Stimulated activated memory B cell treated with anti-CD40 and anti-IgM and Interleukin-4, amounts not matched to agents 10 μg/mL and 1 μg/mL and 100 μg/mL, for 72 hours (primary cell): ENCODE measurements at places on chromosomes 13 and 19.

- no peak for ATAC-seq
These were observed 14.2 kb downstream of the FCAR start for GRCh38 chr19:54888239-54888638.

DNA sequence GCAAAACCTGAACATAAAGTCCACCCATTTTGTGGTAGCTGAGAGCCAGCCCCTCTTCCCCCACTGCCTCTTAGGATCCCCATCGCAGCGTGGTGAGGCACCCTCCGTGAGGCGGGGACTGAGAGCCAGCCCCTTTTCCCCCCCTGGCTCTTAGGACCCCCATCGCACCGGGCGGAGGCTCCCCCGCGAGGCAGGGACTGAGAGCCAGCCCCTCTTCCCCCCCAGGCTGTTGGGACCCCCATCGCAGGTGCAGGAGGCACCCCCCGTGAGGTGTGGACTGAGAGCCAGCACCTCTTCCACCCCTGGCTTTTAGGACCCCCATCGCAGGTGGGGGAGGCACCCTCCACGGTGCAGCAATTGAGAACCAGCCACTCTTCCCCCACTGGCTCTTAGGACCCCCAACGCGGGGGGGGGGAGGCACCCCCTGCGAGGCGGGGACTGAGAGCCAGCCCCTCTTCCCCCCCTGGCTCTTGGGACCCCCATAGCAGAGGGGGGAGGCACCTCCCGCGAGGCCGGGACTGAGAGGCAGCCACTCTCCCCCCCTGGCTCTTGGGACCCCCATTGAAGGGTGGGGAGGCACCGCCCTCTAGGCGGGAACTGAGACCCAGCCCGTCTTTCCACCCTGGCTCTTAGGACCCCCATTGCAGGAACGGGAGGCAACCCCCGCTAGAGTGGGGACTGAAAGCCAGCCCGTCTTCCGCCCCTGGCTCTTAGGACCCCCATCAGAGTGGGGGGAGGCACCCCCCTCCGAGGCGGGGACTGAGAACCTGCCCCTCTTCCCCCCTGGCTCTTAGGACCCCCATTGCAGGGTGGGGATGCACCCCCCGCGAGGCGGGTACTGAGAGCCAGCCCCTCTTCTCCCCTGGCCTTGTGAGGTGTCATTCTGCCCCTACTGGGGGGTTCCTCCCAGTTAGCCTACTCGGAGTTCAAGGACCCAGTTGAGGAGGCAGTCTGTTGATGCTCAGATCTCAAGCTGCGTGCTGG, 366.4 kb upstream of the SPRY2 start:
- no peak for ATAC-seq

DNA sequence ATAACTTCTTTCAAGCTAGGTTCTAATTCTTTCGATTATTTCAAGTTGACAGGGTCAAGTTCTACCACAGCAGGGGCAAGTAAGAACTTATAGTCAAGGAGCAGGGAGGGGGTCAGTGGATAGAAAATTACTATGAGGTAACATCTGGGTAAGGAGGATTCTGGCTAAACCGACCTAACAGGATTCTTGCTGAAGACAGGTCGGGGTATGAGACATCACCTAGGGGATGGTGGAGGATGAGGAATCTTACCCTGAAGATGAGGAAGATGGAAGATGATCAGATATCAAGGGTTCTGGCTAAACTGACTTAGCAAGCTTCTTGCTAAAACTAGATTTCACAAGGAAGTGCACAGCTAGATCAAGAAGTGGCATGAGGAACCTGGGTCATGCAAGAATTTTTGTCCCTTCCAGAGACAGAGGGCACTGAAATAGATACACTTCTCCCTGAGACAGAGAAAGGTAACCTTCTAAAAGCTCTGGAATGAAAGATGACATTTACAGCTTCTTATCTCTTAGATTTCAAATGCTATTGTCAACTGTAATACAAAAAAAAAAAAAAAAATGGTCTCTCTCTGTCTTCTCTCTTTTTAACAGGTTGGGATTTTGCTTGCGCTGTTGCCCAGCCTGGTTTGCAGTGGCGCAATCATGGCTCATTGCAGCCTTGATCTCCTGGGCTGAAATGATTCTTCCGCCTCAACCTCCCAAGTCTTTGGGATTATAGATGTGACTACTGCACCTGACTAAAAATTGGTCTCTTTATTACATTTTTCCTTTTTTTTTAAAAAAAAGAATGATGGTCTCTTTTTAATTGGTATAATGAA, 9.6 kb upstream of the METTL21C start:
- no peak for ATAC-seq

GRCh38 chr19:17436874-17437267, 11.6 kb downstream of the TMEM221 start:
- no peak for ATAC-seq

DNA sequence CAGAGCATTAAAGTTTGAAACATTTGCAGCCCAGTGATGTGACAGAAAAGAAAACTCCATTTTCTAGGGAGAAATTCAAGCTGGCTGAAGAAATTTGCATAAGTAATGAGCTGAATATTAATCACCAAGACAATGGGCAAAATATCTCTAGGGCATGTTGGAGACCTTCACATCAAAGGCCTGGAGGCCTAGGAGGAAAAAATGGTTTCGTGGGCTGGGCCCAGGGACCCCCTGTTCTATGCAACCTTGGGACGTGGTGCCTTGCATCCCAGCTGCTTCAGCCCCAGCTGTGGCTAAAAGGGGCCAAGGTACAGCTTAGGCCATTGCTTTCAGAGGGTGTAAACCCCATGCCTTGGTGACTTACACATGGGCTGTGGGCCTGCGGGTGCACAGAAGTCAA, 5.7 kb upstream of the CLEC4M start:
- no peak for ATAC-seq
